ENCODE measurements at places on chromosomes 3 and 15.
A peak's percentile ranks its signal among the peaks of the same experiment; 100 is the strongest.

GRCh38 chr15:77025083-77025901 is 30.4 kb downstream of the PSTPIP1 start:
- peak; percentile 33 for DNase-seq

DNA sequence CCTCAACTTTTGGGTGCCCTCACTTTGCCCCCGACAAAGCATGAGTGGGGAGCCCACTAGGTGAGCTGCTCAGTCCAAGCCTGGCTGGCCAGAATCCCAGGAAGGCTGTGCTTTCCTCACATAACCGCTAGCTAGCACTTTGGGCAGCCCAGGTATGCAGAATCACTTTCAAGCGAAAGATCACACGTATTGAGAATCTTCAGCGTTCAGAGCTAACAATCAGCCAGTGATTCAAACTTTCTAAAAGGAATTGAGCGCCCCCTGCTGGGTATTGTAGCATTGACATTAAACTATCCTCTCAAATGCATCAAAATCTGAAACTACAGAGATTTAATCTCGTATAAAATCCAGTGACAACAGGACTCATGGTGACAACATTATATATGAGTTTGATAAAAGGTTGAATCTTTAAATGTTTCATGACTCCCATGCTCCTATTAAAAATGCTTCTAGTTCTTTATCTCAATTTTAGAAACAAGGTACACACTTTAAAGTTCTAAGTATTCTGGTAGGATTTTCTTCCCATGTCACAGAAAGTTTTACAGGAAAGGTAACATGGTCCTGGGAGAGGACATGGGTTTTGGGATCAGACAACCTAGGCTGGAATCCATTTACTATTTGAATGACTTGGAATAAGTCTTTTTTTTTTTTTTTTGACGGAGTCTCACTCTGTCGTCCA is 11.8 kb downstream of the ANAPC13 start:
- DNase-seq: peak; percentile 69

- DNase-seq: no peak
Measured at GRCh38 chr3:138493804-138494606, 59.6 kb downstream of the ESYT3 start.

GRCh38 chr15:69410248-69410874 is 3.8 kb upstream of the KIF23 start:
- DNase-seq: no peak

DNA sequence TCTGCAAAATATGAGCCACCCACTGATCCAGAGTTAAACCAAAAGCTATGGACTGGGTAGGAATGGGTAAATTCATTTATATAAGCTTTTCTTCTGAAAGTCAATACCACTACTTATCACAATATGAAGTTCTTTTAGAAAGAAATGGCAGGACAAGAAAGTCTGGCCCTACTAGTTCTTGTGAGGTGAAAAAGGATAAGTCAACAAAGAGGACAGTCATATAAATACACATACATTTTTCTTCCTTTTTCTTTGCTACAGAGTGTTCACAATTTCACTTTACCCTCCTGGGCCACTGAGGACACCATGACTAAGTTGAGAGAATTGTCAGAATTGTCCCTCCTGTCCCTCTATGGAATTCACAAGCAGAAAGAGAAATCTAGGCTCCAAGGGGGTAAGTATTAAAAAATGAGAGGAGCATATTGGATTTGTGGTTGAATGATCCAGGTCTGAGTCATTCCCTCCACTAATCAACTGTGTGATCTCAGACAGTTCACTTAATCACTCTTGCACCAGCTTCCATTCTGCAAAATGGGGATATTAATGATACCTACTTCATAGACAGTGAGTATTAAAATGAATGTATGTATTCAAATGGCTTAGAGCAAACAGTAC is 27.6 kb downstream of the ACP3 start:
- no peak for DNase-seq

- no peak for DNase-seq
Measured at GRCh38 chr15:60126661-60127060, 122.5 kb downstream of the FOXB1 start.

DNA sequence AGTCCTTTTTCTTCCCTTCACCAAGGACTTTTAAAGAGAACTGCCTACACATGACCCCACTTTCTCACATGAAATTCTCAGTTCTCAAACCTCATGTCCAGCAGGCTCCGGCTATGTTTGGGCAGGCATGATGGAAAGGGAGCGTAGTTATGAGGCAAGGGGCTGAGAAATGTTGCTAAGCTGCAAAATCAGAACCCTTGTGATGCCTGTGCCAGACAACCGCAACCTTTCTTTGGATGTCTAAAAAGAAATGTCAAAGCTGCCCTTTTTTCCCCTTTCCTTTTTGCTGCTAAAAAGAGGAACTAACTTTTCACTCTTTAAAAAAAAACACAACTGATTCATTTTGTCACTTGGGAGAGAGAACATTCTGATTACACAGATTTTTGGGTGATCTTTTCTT is 19.2 kb downstream of the GNB4 start:
- no peak for DNase-seq

DNA sequence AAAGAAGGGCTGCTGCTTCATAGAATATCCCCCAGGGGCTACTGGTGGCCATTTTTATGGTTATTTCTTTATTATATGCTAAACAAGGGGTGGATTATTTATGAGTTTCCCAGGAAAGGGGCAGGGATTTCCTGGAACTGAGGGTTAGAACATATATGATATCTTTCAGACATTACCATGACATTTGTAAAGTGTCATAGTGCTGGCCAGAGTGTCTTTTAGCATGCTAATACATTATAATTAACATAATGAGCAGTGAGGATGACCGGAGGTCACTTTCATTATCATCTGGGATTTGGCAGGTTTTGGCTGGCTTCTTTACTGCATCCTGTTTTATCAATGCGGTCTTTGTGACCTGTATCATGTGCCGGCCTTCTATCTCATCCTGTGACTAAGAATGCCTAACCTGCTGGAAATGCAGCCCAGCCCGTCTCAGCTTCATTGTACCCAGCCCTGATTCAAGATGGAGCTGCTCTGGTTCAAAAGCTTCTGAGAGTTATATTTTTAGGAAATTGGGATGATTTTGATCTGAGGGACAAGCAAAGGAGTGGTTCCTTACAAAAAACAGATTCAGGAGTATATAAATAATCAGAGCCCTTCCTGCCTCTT is 9.1 kb upstream of the ZBTB20 start:
- DNase-seq: no peak

DNA sequence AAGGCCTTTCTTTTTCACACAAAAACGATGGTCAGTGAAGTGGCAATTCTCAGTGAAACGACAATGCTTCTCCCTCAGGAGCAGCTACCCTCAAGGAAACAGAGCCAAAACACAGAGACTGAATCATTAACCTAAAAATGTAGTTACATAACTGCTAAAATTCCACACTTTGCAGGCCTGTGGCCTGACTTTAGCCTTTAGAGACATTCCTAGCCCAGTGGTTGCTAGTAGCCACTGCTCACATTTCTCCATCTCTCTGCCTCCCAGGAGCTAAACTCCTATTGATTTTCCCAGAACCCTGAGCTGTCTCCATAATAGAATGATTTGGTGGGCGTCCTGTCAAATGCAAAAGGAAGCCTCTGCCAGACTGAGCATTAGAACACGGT is 630.1 kb upstream of the KCNMB2 start:
- no peak for DNase-seq

DNA sequence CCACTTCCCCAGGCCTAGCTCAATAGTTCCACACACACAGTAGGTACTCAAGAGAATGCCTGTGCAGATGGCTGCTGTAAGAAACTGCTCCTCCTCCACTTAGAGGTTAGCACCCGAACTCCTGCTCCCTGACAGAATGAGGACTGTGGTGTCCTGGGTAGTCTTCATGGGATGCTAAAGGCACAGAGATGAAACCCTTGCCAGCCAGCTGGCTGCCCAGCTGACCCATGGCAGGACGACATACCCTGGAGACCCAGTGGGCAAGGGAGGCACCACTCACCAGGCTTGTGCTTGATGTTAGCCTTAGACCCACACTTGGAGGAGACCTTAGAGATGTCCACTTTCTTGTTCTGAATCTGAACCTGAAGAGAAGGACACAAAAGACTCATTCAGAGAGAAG is 54.2 kb downstream of the DHX30 start:
- DNase-seq: no peak

GRCh38 chr3:41715376-41715775 is 246.5 kb downstream of the ULK4 start:
- DNase-seq: no peak

- DNase-seq: no peak
Measured at GRCh38 chr15:55681631-55682030, 61.3 kb downstream of the PRTG start.

DNA sequence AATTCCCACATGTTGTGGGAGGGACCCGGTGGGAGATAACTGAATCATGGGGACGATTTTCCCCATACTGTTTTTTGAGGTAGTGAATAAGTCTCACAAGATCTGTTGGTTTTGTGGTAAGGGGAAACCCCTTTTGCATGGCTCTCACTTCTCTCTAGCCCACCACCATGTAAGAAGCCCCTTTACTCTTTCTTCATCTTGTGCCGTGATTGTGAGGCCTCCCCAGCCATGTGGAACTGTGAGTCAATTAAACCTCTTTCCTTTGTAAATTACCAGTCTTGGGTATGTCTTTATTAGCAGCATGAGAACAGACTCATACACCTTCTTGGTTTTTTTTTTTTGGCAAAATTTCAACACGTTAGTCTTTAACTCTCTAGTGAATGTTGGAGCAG is 18.1 kb downstream of the ARL8B start:
- no peak for DNase-seq

DNA sequence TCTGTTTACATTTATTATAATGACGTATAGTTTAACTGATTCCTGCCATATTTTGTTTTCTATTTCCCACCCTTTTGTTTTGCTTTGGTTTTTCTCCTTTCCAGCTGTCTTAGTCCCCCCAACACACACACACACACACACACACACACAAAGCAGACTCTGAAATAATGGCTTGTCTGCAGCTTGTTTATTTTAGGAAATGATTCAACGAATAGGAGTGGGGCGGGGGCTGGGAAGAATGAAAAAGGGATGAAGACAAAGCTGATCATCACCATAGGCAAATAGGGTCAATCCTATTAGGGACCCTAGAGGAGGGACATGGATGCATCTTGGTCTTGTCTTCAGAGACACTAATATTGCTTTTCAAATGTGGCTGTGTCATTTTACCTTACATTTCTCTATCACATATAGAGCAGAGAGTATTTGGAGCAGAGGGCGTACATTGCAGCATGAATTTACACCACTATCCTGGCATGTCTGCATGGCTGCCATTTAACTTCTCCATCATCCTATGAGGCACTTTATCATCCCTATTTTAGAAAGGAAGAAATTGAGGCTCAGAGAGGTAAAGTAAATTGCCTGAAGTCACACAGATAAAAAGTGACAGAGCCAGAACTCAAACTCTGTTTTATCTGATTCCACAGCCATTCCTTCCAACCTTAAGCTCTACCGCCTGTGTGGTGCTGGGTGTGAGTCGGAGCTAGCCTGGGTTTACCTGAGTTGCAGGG is 147.2 kb upstream of the TPM1 start:
- no peak for DNase-seq

GRCh38 chr15:55003965-55004873 is 192.5 kb downstream of the RSL24D1 start:
- DNase-seq: no peak

- DNase-seq: no peak
Measured at GRCh38 chr15:31004220-31004733, 12.8 kb upstream of the MTMR10 start.

GRCh38 chr3:108208831-108209230 is 13.4 kb downstream of the IFT57 start:
- DNase-seq: no peak

GRCh38 chr3:104190681-104191080 is 1176.0 kb upstream of the ALCAM start:
- DNase-seq: no peak

GRCh38 chr15:101043011-101043410 is 123.9 kb downstream of the LRRK1 start:
- DNase-seq: peak; percentile 2

DNA sequence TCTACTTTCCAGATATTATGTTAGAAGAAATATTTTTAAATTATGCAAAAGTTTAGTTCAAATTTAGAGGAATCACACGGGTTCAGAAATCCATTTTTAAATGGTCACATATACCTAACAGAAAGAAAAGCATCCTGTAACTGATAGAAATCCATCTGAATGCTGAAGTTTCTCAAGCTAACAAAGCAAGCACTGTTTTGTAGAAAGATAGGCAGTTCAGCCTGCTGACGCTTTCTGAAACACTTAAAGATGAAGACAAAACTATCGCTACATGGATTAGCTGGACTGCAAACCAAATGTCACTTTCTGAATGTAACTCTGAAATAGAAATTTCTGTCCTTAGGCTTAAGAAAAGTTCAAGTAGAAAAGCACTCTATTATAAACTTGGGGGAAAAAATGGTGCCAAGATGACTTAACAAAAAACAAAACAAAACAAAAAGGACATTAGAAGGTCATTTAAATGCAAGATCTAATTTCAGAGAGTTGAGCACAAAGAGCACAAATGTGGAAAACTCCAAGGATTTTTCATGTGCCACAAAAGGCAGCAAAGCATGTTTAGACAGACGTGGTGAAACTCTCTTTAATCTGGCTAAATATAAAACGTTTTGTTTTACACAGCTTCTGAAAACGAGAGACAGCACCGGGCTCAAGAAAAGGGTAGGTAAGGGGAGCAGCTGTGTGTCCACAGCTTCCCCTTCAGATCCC is 1.2 kb downstream of the PLOD2 start:
- DNase-seq: no peak

GRCh38 chr15:36737430-36737891 is 158.0 kb downstream of the CDIN1 start:
- DNase-seq: no peak

- no peak for DNase-seq
Measured at GRCh38 chr15:40265355-40265754, 17.5 kb downstream of the ANKRD63 start.

DNA sequence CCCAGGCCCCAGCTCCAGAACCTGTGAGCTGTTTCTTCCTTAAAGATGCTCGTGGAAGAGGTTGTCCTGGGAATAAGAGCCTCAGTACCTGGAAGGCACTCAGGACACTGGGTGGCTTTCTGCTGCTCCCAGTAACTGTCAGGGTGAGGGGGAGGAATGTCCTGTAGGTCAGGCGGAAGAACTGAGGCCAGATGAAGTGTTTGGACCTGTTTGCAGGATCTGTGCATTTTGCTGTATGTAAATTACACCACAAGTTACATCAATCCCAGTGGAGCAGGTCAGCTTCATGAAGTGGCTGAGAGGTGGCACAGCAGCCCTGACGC is 27.1 kb downstream of the HDAC11 start:
- DNase-seq: no peak

DNA sequence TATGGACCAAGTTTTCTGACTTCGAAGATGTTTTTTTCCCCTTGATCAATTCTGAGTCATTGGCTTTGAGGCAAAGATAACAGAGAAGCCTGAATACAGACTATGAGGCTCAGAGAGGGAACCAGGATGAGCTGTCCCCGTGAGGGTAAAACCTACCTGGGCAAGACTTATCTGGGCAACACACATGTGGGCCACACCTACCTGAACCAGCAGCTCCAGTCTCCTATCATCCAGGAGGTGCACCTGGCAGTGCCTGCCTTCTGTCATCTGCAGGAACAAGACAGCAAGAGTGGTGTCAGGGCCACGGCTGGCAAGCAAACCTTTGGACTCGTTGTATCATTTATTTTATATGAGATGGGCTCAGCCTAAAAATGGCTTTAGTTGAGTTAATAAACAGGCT is 72.6 kb downstream of the FRMD4B start:
- DNase-seq: no peak
